NCI-H1417 treated with DMSO at 0.1 percent for 48 hours (cell line): ENCODE measurements at places on chromosomes 12 and 14.

DNA sequence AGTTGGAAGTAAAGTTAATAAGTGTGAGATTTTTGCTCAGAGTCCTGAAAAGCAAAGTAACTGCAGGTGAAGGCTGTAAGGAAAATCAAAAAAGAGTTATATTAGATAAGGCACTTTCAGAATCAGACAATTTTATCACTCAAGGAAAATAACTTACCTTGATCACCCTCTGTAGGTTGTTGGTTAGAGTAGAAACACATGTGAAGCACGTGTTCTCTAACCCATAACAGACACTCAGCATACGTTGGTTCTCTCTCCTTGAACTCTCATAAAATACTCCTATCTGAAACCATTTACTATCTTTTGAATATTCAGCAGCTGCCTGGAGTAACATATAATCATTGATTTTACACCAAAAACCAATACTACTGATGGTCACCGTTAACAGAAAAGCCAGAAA is 335.5 kb downstream of the KCNH5 start:
- no peak for DNase-seq

DNA sequence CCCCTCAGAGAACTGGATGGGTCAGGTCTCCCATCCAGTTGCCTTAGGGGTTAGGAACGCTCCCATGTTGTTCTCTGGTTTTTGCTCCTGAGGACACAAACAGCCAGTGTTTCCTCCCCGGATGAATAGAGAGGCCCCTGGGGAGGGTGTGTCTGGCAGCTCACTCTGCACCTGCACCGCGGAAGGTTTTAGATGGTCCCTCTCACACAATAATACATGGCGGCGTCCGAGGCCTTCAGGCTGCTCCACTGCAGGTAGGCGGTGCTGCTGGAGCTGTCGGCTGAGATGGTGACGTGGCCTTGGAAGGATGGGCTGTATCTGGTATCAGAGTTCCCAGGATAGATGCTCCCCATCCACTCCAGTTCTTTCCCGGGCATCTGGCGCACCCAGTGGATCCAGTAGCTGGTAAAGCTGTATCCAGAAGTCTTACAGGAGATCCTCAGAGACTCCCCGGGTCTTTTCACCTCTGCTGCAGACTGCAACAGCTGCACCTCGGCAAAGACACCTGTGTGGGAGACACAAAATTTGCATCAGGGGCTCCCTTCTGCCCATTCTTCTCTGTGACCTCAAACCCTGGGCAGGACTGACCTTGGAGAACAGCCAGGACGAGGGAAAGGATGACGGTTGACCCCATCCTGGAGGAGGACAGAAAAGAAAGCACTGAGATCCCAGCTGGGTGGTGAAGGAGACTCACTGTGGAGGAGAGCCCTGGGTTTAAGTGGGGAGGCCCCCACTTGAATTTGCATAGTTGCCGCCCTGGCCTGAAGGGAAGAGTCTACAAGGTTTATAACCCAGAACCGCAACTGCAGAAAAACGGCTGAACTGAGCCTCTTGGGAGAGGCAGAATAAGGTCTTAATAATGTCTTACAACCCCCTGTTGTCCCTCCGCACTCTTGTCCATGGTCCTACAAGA is 1324.8 kb downstream of the TMEM121 start:
- DNase-seq, result no peak

- DNase-seq, result no peak
Measured at GRCh38 chr12:106288494-106289195, 13.9 kb upstream of the TCP11L2 start.

DNA sequence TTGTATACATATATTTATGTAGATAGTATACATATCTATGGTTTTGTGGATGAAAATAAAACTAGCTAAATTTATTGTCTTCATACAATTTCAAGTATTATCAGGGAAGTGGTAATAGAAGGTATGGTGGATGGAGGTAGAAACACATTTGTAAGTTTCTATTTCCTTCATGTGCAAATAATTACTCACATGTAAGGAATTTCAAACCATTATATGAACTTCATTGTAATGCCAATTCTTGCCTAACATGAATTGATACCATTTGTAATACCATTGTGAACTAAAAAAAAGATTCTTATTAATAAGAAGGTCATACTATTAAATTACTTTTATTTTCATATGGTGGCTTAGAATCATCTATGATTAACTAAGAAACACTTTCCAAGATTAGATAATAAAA is 20.1 kb upstream of the PPFIA2 start:
- no peak for DNase-seq

DNA sequence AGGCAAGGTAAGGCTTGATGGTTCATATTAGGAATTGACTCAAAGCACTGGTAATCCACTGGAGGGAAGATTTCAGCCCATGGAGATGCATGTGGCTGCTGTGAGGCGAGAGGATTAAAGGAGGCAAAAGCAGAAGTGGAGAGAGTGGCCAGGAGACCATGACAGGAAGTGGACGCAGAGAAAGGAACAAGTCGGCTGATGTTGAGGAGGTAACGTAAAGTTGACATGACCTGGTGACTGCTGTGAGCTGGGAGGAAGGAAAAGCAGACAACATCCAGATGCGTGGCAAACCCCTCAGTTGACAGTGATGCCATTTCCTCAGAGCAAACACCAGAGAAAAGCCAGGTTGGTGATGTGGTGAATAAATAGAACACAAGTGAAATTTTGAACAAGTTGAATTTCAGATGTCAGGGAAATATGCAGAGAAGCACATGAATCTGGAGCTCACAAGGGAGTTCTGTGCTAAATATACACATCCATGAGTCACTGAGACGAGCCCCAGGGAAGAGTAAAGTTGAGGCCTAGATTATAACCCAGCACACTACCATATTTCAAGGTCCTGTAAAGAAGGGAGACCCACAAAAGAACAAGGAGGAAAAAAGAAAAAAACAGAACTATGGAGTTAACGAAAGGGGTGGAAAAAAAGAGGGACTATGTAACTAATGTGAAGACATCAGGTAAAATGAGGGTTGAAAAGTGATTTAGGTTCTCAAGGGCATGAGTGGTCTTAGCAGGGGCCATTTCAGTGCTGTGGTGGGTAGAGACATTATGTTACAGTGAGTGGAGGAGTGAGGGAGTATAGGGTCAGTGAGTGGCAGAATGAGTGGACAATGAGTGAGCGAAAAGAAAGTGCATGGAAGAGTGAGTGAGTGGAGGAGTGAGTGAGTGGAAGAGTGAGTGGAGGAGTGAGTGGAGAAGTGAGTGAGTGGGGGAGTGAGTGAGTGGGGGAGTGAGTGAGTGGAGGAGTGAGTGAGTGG is 61.6 kb upstream of the GZMB start:
- no peak for DNase-seq

GRCh38 chr12:12249216-12250050 is 17.4 kb downstream of the LRP6 start:
- no peak for DNase-seq

GRCh38 chr12:94879542-94879941 is 124.0 kb downstream of the NDUFA12 start:
- no peak for DNase-seq

DNA sequence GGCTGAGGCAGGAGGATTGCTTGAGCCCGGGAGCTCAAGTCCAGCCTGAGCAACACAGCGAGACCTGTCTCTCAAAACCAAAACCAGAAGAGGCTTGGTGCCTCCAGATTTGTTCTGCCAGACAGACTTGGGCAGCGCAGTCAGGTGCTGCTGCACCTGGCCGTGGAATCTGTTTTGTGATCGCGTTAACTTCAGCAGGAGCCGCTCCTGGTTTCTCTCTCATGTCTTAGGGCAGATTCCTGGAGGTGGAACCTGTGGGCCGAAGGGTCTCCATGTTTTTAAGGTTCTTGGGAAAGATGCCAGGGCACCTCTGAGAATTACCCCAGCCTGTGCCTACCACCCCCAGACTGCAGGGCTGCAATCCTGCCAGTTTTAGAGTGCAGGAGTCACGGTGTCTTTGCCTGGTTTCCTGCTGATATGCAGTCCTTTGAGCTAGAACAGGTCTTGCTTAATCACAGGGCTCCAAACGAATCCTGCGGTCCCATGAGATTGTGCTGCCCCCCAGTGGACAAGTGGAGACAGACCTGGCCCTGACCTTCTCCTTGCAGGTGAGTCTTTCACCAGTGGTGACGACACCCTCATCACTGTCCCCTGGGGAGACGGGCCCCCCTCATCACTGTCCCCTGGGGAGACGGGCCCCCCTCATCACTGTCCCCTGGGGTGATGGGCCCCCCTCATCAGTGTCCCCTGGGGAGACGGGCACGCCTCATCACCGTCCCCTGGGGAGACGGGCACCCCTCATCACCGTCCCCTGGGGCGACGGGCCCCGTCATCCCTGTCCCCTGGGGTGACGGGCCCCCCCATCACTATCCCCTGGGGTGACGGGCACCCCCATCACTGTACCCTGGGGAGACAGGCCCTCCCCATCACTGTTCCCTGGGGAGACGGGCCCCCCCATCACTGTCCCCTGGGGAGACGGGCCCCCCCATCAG is 37.6 kb downstream of the PACS2 start:
- peak; percentile 49 for DNase-seq

DNA sequence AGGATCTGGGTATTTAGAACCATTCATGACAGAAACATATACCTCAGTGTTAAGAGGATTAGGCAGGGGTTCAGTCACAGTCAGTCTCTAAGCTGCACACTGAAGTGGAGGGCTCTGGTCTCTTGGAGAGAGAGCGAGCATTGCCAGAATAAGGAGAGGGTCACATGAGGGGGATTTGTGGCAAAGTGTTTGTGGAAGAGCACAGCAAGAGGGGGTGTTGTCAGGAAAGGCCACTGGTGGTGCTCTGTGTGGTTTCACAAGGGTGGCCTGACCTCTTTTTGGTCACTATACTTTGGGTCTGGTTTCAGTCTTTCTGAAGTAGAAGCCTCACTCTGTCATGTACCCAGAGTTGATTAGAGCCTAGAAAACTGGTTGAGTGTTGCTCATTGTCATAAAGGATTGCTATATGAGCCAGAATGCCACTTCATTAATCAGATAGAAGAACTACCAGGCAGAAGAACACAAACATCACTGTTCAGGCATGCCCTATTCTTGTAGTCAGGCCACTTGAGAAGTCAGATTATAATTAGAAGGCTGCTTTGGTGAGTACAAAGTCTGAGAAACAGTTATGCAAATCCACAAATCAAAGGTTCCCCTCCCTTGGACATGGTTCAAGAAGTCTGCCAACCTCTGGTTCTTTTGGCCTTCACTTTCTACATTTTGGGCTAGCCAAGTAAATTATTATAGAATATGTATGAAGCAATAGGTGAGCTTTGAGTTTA is 8.4 kb downstream of the TMEM19 start:
- no peak for DNase-seq

GRCh38 chr12:30515351-30515750 is 180.3 kb downstream of the IPO8 start:
- DNase-seq, result no peak
